NAMALWA (cell line): ENCODE measurements at places on chromosomes 12 and 14.
A peak's percentile ranks its signal among the peaks of the same experiment; 100 is the strongest.

GRCh38 chr12:29088611-29089219 is 60.4 kb upstream of the FAR2 start:
- peak; percentile 26 for DNase-seq

DNA sequence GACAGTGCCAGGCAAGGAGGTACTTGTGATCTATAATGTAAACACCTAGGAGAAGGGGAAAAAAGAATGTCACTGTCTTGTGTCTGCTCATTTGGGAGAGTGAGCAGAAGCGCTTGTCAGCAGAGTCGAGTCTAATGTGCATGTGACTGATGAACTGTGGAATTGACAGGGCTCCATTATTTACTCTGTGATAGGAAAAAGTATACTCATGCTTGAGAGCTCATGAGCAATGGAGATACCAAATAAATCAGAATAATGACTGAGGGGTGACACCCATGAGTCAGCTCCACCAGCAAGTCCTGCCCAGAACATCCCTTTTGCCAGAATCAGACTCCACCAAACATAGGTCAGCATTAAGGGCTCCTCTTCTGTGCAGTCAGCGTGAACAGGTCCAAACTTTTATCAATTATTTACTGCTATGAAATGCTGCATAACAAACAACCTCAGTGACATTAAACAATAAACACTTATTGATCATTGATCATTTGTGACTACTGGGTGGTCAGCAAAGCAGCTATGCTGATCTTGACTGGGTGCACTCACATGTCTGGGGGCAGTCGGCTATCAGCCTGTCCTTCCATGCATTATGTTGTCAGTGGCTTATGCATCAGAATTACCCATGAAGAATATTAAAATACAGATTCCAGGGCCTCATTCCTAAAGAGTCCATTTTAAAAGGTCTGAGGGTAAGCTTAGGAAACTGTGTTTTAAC is 29.2 kb upstream of the WSCD2 start:
- no peak for DNase-seq

GRCh38 chr12:116495260-116495659 is 63.9 kb upstream of the MAP1LC3B2 start:
- DNase-seq: no peak

GRCh38 chr12:105783983-105784947 is 354.5 kb downstream of the NUAK1 start:
- DNase-seq: peak; percentile 25

- DNase-seq: peak; percentile 40
Measured at GRCh38 chr12:51188359-51189051, 15.6 kb upstream of the TFCP2 start.

- DNase-seq: no peak
Measured at GRCh38 chr12:42015051-42015461, 129.6 kb downstream of the GXYLT1 start.

GRCh38 chr12:45327823-45328383 is 112.0 kb downstream of the ANO6 start:
- DNase-seq: no peak

- no peak for DNase-seq
Measured at GRCh38 chr14:28057359-28058296, 709.0 kb upstream of the FOXG1 start.
